Stimulated activated CD4-positive, alpha-beta T cell treated with anti-CD3 and anti-CD28 coated beads, Interleukin-12 subunit alpha, Interleukin-12 subunit beta, amount 100 ng/mL, for 48 hours (primary cell): ENCODE measurements at places on chromosomes 1 and 21.

- no peak for DNase-seq
Measured at GRCh38 chr21:35119501-35120047, 70.5 kb upstream of the RUNX1 start.

- DNase-seq: no peak
Measured at GRCh38 chr1:40363721-40364120, 9.8 kb upstream of the SMAP2 start.

DNA sequence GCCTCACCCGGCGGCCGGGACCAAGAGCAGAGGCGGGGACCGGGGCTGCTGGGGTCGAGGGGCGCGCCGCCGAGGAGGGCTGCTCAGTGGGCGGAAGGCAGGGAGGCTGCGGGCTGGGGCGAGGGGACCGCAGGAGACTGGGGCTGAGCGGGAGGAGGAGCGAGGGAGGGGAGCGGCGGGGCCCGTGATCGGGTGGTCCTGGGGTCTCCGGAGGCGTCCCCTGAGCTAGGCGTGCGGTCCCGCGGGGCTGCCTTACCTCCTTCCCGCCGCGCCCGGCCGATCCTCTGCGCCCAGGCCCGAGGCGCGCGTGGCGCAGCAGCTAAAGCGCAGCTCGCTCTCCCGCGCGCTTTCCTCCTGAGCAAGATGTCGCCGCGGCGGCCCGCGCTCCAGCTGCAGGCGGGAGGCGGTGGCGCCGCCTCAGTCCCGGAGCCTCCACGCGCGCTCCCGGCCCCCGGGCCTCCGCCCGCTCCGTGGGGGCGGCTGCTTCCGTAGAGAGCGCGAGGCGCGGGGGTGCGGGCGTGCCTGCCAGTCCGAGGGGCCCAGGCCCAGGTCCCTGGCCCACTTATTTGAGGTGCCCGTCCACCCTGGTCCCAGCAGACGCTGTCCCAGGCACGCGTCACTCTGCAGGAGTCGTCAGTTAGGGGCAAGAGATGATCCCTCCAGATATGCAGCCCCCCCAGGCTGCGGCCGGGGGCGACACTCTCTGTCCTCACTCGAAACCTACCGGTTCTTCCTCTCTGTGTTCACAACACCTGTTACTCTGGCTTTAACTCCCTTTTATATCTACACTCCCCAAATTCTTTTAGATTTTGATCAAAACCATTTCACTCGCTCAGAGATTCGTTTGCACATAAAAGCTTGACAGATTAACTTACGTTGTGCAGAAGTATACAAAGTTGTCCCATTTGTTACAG lies at the start of gene CCSAP:
TSS of gene CCSAP (minus strand) at position 392 of the 914 bp plus-strand sequence. CDS start 582 bp downstream, outside the sequence.
- peak; percentile 8 for DNase-seq

DNA sequence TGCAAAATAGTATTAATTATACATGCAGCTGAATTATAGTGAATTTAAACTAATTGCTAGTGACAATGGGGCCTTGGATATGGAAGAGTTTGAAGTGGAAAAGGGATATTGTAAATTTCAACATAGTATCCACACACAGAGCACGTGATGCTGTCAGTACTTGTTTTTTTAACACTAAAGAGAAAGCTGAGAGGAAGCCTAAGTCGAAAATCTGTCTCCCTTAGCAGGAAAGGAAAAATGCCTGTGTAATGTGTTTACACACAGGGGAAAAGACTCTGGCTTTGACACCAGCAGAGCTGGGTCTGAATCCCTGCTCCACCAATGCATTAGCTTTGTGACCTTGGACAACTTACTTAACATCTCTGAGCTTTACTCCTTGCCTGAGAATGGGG lies 42.6 kb downstream of the PCSK9 start:
- DNase-seq: no peak

DNA sequence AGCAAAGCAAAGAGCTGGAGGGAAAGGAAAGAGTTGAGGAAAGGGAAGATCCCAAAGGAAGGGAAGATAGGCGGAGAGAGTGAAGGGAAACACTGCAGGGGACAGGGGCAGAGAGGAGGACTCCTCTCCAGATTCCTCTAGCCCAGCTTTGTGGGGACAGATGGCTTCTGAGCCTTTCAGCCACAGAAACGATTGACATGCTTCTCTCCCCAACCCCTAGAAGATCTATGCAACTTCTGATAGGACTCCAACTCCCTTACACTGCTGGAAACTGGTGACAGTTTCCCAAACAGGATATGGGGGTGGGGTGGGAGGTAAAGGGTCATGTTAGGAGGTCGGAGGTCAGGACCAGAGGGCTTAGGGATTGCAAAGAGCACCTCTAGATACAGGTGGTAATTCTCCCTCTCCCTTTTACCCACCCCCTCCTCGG lies 6.5 kb downstream of the MEX3A start:
- DNase-seq: no peak

DNA sequence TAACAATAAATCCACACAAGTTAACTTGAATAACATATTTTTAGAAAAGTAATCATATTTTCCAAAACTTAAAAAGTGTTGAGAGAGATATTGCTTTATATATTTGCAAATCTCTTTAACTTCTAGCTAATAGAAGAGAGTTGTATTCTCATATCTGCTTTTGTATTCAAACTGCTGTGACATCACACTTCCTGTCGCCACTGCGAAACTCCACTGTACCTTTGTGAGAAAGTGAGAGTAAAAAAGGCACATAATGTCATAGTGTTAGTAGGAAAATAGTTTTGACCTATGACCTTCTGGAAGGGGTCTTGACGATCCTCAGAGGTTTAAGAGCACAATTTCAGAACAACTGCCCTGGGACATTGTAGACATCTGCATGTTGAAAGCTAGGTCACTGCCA lies 21.6 kb downstream of the AK5 start:
- DNase-seq: no peak

- DNase-seq: no peak
Measured at GRCh38 chr1:57188168-57188567, 222.4 kb upstream of the C8B start.

GRCh38 chr21:44873356-44874239 lies at the start of gene PTTG1IP:
Gene PTTG1IP (minus strand): TSS chr21:44873690. CDS start chr21:44873616, 74 bp downstream.
- peak; percentile 99 for DNase-seq

- no peak for DNase-seq
Measured at GRCh38 chr1:151968058-151968457, 25.6 kb downstream of the S100A10 start.

- no peak for DNase-seq
Measured at GRCh38 chr1:111615870-111616715, 3.5 kb upstream of the RAP1A start.

DNA sequence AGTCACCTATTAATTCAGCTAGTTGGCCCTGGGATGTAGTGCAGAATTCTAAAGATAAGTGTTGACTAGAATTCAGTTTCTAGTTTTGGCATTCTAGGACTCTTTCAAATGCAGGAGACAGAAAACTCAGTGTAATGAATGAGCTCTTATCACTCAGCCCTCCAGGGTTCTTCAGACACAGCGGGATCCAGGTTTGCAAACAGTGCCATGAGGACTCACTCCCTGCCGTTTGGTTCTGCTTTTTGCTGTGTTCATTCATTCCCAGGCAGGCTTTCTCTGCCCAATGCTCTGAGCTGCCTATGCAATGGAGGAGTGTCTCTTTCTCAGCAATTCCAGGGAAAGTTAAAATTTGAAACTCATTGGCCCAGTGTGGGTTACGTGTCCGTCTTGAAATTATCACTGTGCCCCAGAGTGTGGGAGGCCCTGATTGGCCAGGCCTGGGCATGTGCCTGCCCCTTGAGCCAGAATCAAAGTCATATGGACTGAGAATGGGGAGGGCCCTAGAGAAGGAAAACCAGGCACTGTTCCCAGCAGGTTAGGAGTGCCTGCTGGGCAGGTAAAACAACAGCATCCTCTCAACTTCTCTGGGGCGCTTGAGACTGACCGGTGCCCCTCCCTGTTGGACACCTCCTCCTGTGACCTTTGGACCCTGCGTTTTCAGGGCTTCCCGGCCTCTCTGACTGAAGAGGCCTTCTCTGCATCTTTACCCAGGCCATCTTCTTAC lies 43.4 kb downstream of the TMEM51 start:
- DNase-seq: no peak

- no peak for DNase-seq
Measured at GRCh38 chr1:233361876-233362275, 34.4 kb downstream of the MAP3K21 start.

DNA sequence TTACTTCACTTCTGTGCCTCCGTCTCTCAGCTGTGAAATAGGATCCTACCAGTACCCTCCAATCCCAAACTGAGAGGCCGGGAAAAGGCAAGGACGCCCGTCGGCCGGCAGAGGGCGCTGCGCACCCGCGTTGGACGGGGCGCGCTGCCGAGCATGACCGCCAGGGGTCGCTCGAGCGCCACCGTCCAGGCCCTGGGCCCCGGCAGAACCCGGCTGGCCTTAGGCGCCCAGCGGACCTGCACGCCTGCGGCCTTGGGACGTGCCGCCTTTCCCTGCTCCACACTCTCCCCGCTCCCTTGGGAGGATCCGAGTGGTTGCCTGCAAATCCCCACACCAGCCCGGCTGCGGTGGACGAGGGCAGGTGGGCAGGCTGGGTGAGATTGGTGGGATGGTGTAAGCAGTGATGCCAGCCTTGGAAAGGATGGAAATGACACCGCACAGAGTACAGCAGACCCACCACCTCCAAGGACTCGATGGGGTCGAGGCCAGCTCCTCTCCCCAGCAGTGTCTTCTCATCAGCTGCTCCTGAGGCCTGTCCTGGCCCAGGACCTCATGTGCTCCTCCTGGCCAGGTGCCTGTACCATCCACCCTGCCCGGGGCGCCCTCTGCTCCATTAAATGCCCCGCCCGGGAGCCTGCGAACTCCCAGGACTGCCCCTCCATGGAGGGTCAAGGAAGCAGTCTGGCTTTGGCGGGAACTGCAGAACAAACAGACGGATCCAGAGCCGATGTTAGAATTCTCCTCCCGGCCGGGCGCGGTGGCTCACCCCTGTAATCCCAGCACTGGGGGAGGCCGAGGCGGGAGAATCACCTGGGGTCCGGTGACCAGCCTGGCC lies 47.4 kb upstream of the LBR start:
- DNase-seq: peak; percentile 49

GRCh38 chr1:168582688-168583336 lies 6.4 kb downstream of the XCL1 start:
- DNase-seq: no peak

- DNase-seq: no peak
Measured at GRCh38 chr21:18705971-18706370, 302.4 kb upstream of the TMPRSS15 start.

- DNase-seq: no peak
Measured at GRCh38 chr1:205809942-205810345, 3.1 kb downstream of the SLC41A1 start.

- no peak for DNase-seq
Measured at GRCh38 chr1:17696417-17697301, 58.5 kb upstream of the ACTL8 start.

DNA sequence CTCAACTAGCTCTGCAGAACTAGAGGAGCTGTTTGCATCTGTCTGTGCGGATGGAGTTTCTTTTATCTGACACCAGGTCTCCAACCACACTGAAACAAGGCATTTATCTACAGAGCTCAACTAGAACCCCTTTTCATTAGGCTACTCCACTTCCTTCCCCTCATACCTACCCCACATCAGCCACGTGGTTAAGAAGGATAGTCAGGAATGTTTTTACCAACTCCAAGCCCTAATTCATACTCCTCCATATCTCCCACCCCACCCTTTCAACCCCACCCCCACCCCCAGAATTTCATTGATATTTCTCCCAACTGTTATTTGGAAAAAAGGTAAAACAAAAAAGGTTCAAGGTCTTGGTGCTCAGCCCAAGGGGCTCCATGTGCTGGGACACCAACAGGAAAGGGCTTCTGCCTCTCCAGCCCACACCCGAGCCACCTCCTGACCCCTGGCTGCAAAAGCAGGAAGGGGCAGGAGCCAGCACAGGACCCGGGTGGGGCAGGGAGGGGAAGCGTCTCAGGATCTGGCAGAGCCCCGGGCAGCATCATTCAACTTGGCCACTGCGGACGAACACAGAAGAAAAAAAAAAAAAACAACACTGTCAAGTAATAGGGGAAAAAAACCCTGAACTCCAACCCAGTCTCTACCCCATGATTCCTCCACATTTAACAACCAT lies 7.0 kb downstream of the ENSA start:
- no peak for DNase-seq

DNA sequence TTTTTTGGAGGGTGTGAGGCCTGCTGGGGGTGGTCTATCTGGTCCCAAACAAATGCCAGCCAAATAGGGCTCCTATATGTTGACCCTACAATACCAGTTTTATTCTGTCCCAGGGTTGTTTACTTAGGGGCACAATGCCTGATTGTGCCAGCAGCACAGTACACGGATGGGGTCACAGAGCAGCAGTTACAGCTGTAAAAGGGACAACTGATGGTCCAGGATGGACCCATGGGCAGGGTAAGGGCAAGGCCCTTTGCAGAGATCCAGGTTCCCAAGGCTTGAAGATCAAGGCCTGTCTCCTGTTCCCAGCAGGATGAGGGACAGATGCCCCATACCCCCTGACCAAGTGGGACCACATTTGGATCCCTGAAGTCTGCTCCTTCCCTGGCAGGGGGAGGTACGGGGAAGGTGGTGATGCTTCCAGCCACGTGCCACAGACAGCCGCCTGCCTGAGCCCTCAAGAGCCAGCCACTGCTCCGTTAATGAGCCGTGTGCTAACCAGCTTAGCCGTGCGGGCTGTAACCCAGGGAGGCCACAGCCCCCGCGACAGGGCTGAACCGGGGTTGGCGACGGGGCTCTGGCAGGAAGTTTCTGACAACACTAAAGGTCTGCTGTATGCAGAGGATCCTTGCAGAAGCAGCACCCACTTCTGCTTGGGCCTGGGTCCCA lies 18.2 kb downstream of the SLC6A9 start:
- DNase-seq: no peak

DNA sequence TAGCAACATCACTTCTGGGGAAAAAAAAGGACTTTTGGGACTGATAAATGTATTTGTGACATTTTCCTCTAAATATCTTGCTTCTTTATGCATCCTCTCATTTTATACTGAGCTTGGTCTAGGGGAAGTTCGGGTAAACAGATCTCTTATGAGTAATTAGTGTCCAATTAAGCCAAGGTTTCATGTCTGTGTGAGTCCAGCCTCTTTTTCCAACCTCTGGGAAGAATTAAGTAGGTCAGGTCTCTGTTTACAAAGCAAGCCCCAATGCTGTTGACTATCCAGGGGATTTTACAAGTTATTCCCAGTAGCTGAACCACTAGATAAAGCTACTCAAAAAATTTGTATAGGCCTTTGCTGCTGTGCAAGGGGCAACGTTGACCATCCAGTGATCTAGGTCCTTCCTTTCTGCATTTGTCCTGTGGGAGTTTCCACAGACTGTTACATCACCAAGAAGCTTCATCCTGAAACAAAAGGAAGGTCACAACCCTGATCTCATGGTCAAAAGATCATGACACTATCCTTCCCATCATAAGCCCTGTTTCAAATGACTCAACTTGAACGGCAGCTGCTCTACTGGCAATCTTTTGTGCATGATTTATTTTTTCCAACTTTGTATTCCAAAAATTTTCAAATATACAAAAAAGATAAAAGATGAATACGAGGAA lies 74.3 kb downstream of the ETS2 start:
- DNase-seq: no peak

DNA sequence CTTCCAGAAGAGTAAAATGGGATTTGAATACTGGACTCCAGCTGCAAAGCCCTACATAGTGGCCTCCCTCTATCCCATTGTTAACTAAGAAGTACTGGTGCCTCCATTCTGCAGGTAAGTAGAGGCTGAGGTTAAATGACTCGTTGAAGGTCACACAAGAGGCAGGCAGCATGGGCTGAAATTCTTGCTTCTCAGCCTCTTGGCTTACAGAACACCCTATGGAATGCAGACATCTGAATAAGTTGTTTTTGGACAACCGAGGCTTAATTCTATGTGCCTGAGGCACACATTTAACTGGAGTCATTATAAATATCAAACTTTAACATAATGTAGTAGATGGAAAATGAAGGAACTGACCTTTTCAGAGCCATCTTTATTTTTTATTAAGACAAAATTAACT lies 5.7 kb downstream of the DNAJC11 start:
- DNase-seq: no peak
